ENCODE measurements at places on chromosomes 4 and X.

DNA sequence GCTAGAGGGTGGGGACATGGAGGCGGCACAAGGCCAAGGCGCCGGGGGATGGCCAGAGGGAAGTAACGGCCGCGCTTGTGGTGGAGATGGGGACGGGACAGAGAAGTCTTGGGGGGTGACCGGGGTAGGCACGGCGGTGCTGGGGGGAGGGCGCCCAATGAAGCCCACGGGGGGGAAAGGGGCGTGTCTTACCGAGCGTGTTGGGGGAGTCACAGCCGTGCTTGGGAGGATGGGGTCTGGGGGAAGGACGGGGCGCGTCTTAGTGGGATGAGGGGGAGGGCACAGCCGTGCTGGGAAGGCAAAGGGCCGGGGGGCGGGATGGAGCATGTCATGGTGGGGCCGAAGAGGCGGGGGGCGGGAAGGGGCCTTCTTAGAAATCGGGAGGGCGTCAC is 952 bp downstream of the ARSD start:
- no peak for DNase-seq

DNA sequence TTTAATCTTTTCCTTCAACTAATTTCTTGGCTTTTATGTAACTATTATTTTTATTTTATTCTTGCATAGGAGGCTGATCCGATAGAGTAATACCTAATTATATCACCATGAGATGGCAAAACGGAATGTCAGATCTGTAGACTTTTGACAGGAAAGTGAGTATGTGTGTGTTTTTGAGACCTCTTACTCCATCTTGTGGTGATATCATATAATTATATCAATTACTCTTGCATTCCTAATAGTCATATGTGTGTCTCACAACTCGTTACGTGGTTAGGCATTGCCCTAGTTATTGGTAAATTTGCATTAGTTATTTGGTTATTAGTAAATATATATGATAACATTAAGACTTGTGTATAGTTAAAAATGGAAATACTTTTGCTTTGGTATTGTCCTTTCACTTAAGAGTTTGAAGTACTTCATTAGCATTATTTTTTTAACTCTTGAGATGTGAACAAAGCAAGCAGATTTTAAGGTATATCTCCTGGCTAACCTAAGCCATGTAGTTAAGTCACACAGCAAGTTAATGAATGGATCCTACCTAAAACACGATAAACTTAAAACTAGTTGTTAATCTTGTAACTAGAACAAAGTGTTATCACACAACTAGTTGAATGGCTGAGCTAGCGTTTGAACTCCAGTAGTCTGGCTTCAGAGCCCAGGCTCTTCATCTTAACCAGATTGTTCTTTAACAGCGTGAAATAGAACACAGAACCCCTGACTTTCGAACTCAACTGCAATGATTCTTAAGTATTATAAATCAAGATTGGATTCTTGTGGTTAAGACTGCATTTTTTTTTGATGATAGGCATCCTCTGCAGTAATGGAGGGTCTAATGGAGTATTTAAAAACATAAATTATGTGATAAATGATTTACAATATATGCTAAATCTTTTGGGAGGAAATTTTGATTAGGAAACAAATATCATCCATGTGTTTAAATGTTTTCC is 67.1 kb downstream of the PGRMC2 start:
- no peak for DNase-seq

DNA sequence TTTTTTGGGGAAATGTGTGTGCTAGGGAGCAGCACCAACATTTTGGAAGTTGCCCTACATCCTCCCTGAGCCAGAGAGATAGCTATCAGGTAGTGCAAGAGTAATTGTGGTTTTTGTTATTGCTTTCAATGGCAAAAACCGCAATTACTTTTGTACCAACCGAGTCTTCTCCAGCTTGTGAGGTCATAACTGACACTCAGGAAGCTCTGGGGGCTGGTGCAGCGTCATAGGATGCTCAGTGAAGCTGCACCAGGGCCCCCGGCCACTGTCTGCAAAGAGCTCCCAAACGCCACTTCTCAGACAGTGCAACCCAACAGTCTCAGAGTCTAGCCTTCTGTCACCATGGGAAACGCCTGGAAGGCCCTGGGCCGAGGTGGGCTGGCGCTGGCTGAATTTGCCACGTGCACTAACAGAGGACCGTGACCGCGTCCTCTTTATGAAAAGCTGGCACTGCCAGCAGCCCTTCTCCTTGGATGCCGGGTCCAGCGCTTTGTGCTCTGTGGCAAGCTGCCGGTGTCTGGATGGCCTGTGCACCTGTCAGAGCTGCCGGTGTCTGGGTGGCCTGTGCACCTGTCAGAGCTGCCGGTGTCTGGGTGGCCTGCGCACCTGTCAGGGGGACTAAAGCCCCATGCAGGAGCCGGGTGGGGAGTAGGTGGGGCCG is 19.4 kb downstream of the SH3TC1 start:
- DNase-seq, result no peak

DNA sequence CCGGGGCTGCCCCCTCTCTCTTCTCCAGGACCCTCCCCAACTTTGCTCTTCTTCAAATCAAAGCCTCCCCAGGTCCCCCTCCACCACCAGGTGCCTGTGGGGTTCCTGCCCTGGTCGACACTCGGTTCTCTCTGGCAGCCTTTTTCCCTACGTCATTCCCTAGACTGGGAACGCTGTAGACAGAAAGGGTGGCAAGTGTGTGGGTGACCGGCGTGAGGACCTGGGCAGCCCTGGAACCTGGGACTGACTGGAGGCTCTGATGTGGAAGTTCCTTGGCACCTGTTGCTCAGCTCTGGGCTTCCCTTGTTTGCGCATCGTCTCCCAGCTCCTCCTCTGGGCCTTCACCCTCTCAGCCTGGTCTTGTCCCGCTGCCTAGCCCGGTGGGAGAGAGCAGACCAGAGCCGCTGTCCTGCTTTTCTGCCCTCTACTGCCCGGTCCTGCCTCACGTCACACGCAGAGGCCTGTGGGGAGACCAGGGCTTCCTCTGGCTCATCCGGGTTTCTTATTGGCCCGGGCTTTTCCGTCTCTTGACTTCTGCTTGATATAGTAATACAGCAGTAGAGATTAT is 1.3 kb downstream of the TACC3 start:
- DNase-seq, result no peak

DNA sequence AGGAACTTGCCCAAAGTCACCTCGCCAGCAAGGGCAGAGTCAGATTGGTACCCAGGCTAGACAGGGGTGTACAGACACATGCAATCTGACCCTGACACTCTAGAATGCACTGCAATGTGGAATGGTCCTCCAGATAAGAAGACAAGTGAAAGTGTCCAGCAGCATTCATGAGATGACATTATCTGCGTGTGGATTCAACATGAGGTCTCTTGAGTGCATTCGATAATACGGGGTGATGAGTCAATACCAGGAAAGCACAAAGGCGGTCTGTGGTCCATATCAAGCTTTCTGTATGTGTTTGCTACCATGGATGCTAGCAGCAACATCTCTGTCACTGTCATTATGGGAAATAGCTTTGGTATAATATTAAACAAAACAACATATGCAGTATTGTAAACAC is 6.8 kb upstream of the XAGE3 start:
- DNase-seq, result no peak
